Stimulated activated CD8-positive, alpha-beta memory T cell treated with anti-CD3 and anti-CD28 coated beads, Interleukin-15, amount 100 ng/mL, for 1 hour (primary cell): ENCODE measurements at places on chromosomes 6 and 20.

- no peak for DNase-seq
Measured at GRCh38 chr6:15665237-15665636, 2.4 kb upstream of the DTNBP1 start.

DNA sequence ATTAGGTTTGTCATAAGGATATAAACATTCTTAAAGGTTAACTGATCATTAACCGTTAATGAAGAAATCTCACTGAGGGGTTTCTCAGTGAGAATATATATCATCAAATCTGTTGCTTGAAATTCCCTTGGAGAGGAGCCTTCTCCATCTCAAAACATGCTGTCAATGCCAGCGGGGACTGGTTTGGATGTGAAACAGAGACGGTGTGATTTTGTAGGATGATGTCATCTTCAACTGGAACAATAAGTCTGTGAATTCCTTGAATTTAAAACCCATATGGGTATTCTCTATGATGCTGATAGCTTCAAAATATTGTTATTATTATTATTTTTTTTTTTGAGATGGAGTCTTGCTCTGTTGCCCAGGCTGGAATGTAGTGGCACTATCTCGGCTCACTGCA is 75.9 kb downstream of the GMPR start:
- no peak for DNase-seq

- no peak for DNase-seq
Measured at GRCh38 chr6:49911252-49911651, 44.9 kb upstream of the CRISP1 start.

- no peak for DNase-seq
Measured at GRCh38 chr6:144606083-144606482, 320.9 kb downstream of the UTRN start.

DNA sequence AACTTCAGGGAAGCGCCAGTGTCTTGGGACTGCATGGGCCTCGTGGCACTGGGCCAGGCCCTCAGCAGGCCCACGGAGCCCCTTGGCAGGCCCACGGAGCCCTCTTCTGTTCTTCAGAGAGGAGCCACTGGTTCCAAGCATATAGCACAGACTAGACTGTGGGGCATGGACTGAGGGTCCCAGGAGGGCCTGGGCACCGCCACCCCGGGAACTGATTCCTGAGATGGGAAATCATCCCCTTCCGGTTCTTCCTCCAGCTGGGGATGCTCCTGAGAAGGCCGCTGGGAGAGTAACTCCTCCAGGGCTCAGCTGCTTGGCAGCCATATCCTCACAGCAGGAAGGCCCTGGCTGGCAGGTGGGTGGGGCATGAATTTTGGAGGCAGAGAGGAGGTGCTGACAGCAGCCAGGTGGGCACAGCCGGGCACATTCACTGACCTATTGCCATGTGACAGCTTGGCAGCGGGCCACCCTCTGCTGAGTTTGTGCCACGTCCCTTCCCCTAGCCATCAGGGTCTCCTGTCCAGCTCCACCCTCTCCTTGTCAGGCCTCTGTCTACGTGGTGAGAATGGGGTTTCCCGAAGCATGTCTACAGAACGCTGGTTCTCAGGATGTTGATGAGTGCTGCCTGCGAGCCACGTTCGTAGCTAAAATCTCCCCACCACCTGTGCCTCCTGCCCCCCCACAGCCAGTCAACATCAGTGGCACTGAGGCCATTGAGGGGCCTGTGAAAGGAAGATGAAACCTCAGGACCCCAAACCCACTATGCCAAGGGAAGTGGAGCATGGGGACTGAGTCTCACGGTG is 152.1 kb downstream of the TAF4 start:
- DNase-seq: no peak

GRCh38 chr20:33554914-33555420 is 65.1 kb downstream of the CBFA2T2 start:
- DNase-seq: no peak

DNA sequence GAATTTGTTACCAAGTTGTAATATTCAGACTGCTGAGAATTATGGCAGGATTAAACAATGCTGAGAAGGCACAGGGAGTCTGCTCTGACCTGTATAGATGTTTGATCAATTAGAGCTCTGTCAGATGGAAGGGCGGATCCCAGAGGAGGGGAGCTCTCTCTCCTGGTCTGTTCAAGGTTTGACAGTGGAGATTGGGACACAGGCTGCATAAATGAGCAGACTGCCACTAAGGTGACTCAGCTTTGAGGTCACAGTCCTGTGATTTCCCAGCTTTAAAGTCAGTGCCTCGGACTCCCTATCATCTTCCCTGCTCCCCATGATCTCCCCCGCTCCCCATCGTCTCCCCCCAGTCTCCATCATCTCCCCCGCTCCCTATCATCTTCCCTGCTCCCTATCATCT is 59.2 kb upstream of the SLC22A23 start:
- DNase-seq: no peak

GRCh38 chr6:37168811-37169495 is 999 bp upstream of the PIM1 start:
- DNase-seq: no peak

GRCh38 chr6:53809691-53810090 is 14.9 kb downstream of the LRRC1 start:
- DNase-seq: no peak

DNA sequence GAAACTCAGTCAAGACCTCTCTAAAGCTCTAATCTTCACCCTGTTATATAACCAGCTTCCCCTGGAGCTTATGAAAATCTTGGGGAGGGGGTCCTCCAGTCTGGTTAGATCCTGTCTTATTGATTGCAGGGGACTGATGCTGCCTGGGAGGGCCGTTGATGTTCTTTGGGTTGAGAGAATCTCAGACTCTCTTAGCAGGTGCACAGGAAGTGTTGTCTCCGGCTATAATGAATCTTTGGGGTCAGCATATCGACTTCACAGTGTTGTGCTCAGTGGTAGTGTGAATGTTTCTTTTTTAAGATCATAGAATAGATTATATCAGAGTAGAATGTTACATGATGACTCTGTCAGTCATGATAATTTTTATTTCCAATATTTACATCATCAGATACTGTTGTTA is 2.8 kb upstream of the ECI2 start:
- DNase-seq: no peak

- DNase-seq: no peak
Measured at GRCh38 chr6:122789182-122790027, at the start of gene SMPDL3A. Gene SMPDL3A (plus strand): TSS chr6:122789258. CDS start chr6:122789347, 89 bp downstream.

DNA sequence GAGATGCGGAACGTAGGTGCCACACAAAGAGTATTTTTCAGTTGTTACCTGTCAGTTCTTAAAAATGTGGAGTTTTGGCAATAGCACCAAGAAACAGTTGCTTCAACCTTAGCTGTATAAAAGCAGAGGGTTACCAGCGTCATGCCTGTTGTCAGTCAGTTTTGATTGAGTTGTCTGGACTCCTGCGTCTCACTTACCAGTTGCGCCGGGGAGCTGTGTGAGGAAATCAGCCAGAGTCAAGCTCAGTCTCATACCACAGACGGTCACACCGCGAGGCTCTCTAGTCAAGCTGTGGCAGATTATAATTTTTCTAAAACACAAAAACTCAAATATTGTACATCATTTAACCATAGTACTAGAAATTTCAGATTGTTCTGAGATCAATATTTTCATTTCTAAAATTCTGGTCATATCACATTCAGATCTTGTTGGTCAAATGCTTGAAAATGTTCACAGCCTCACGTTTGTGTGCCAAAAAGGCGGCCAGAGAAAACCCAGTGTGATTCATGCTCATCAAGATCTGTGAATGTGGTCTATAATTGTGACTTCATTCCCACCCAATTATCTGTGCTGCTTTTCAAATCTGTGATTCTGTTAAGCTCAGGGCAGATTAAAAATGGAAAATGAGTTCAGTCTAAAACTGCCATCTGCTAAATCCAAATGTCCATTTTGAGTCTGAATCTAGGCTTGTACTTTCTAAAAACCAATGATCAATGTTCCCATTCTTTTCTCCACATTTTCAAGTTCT is 37.5 kb downstream of the SASH1 start:
- DNase-seq: no peak

GRCh38 chr6:13004601-13005000 is 288.0 kb downstream of the PHACTR1 start:
- DNase-seq: no peak

DNA sequence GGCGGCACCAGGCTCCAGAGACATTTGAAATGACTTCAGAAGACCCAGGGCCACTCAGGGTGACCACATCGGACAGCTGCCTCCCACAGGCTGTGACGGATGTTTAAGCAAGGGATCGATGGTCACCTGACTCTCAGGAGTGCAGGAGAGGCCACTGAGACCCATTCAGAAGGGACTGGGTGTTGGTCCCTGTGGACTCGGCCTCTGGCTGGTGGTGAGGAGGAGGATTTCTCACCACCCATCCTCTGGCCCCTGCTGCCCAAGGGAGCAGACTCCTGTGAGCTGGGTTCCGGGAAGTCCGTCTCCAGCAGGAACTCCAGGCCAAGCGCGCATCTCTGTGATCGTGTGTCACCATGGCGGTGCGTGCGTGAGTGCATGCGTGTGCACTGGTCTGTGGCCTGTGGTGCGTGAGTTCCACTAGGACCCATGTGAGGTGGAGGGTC is 25.5 kb downstream of the NPEPL1 start:
- DNase-seq: no peak

DNA sequence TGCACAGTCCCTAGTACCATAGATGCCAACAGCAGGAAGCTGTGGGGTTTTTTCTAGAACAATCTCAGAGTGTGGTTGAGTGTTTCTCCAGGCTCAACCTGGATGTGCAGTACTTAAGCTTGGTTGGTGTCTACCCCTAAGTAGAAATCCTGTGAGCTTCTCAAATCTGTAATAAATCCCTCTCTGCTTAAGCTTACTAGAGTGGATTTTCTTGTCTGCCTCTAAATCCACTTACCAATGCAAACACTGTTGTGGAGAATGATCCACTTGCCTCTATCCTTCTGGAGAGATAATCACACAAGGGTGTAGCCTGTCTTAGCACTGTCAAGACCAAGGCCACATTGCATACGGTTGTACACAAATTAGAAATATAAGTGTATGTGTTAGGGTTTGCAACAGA is 43.3 kb upstream of the CLIC5 start:
- no peak for DNase-seq

DNA sequence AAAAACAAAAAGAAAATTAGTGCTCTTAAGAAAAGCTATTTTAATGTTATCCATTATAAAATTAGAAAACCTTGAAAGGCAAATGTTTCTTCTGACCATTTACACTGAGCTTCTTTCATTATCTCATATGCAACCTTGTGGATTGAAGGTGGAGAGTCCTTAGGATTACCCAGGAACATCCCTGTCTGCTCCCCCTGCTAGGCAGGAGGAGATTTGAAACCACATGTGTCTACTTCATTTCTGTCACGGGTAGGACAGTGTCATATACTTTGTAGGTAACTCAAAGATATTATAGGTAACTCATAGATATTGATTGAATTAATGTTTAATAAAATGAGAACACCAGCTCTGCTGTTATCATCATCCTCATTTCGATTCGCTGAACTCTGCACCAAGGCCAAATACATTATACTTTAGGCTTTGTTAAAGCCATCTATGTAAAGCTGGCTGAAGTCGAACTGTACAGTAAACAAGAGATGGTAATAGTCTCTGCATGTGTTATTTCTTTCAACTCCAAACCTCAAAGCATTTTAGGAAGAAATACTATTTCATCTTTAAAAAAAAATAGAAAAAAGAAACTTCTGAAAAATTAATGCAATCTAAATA is 49.5 kb downstream of the HDAC2 start:
- no peak for DNase-seq

GRCh38 chr20:51926670-51927305 is 124.5 kb upstream of the SALL4 start:
- no peak for DNase-seq

- no peak for DNase-seq
Measured at GRCh38 chr20:63092660-63093215, 86.0 kb upstream of the BHLHE23 start.

DNA sequence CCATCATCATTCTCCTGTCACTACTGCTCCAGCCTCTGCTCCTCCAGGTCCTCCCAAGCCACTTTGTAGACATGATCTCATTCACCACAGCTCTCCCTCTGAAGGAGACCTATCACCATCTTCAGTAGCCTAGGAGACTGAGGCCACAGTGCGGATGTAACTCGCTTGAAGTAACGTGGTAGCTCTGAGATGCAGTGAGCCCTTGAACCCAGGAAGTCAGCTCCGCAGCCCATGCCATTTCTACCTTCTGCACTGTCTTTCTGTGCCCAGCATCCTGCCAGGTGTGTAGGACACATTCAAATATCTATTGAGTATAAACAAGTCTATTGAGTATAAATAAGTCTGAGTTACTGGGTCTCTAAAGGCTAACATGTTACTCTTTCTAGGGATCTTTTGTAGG is 164.4 kb downstream of the CDH26 start:
- no peak for DNase-seq
